ENCODE measurements at places on chromosomes 3 and 15.
A peak's percentile ranks its signal among the peaks of the same experiment; 100 is the strongest.

DNA sequence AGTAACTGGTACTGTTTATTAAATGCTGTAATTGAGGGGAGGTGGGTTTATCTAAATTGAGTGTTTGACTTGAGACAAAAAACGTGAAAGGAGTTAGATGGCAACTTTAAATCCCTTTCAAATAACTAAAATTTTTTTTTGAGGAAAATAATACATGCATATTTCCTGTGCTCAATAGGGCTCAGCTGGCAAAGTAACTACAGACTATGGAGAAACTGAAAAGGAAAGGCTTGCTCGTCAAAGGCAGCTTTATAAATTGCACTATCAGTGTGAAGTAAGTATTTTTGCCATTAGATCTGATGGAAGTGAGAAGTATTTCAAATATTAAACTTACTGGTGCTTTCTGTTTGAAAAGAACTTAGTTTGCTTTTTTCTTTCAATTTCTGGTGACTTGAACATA is 72.2 kb downstream of the DZIP3 start:
- DNase-seq, result no peak

- DNase-seq, result no peak
Measured at GRCh38 chr3:168817177-168817576, 721.5 kb upstream of the GOLIM4 start.

GRCh38 chr3:193372783-193373182 is 5.8 kb downstream of the ATP13A5 start:
- DNase-seq, result no peak

GRCh38 chr15:74788683-74789151 is 6.8 kb downstream of the CSK start:
- DNase-seq, result no peak

GRCh38 chr15:41215708-41216107 is 14.8 kb downstream of the EXD1 start:
- DNase-seq, result no peak

DNA sequence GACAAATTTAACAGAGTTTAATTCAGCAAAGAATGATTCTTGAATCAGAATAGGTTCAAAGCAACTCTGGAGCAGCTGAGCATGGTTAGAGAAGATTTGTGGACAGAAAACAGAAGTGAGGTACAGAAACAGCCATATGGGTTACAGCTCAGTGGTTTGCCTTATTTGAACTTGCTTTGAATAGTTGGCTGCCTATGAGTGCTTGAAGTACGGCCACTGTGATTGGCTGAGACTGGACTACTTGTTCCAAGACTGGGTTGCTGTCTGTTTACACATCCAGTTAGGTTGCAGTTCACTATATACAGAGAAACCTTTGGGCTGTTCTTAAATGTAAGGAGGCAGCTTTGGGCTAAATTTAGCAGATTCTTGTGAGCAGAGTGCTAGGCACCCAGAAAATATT is 79.4 kb upstream of the CADPS start:
- DNase-seq, result no peak

DNA sequence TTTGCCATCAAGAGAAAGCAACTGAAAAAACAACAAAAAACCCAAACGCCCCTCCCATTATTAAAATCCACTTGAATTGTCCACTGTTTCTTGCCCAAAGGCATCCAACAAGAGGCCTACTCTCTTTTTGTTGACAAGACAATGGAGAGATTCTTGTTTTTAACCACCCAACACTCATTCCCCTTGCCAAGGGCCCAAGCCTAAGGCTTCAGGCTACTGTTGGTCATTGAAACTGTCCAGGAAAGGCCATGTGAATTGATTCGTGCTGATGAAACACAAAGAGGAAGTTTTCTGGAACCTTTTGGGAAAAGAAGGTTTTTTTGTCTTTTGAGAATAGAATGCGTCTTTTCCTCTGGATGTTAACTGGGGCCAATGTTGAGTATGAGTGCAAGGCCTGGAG is 157.4 kb upstream of the PFN2 start:
- DNase-seq, result no peak

DNA sequence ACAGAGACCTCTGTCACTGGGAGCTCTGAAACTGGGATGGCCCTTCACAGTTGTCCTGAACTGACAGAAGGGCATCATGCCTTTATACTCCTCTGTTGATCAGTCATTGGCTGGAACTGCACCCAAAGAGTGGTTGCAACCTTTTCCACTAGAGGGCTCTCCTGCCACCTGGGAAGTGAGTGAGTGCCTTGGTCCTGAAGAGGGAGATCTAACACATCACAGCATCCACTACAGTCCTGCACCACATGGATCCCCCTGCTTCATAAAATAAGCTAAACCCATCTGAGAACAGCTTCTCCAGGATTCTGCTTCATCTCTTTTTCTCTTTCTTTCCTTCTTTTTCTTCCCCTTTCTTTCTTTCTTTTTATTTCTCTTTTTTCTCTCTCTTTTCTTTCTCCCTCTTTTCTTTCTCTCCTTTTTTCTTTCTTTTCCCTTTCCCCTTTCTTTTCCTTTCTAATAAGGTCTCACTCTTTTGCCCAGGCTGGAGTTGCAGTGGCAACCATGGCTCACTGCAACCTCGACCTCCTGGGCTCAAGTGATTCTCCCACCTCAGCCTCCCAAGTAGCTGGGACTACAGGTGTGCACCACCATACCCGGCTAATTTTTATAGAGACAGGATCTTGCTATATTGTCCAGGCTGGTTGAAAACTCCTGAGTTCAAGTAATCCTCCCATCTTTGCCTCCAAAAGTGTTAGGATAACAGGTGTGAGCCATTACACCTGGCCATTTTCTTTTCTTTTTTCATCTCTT is 42.8 kb upstream of the RAF1 start:
- DNase-seq, result peak; percentile 78

GRCh38 chr3:98333989-98334606 is 19.6 kb upstream of the OR5K4 start:
- peak; percentile 45 for DNase-seq

DNA sequence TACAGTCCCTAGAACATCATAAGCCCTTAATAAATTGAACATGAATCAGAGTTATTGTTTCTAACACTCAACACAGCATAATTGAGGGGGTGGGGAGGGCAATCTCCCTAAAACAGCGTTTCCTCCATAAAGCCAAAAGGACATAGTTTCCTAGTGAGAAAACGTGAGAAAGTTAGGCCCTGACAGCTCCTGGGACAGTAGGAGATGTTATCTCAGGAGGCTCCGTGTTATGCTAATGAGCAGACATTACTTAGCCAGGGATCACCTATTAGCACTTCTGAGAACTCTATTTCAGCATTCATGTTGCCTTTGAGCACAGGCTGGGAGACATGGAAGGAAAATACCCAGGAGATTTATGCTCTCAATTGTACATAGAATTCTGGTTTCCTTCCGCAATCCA is 229.1 kb upstream of the ADAMTS9 start:
- DNase-seq, result no peak

GRCh38 chr3:136193278-136194054 is 2.7 kb downstream of the MSL2 start:
- no peak for DNase-seq

DNA sequence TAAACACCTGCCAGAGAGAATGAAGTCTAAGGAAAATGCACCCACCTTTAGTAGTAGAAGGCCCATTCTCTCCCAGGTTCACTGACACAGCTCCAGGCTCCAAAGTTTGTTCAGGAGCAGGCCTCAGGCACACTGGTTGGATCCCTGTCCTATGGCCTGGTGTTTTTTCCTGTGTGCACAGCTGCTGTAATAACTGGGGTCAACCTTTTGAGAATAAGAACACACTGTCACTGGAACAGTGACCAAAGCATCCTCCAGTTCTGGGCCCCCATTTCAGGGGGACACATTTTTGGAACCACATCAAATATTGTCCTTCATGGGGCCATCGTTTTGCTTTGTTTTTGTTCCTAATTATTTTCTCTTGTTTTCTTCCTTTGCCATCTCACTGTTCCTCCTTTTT is 95.8 kb downstream of the ARNT2 start:
- DNase-seq, result no peak

- no peak for DNase-seq
Measured at GRCh38 chr3:40255532-40255931, 54.0 kb upstream of the EIF1B start.

- no peak for DNase-seq
Measured at GRCh38 chr15:40958723-40959122, 5.5 kb downstream of the CHAC1 start.

GRCh38 chr3:175200391-175201095 is 341.4 kb downstream of the NAALADL2 start:
- DNase-seq, result peak; percentile 28

DNA sequence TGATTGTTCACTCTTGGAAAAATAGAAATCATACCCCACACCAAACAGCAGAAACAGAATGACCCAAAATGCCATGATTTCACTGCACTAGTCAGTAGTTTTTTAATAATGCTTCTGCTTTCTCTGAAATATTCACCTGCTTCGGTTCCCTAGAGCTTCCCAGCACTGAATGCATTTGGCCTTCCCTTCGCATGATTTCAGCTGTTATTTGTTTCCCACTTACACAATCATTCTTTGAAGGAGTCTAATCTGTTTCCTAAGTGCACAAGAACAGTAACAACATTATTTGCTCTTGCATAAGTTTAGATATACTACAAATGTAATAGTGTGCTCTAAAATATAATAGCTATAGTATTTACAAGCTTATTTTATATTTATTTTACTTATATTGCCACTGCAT is 178.7 kb downstream of the STAC start:
- no peak for DNase-seq

DNA sequence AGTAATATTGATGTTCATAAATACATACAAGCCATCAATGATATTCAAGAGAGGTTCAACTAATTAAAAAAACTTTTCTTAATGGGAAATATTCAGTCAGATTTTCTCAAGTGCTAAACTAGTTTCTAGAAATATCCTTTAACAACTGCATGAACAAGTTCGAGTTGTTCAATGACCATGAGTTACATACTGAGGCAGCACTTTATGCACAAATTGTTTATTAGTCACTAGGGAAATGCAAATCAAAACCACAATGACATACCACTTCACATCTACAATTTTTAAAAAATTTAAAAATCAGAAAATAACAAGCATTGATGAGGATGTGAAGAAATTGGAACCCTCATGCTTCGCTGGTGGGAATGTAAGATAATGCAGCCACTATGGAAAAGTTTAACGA is 62.4 kb downstream of the RAD18 start:
- no peak for DNase-seq

DNA sequence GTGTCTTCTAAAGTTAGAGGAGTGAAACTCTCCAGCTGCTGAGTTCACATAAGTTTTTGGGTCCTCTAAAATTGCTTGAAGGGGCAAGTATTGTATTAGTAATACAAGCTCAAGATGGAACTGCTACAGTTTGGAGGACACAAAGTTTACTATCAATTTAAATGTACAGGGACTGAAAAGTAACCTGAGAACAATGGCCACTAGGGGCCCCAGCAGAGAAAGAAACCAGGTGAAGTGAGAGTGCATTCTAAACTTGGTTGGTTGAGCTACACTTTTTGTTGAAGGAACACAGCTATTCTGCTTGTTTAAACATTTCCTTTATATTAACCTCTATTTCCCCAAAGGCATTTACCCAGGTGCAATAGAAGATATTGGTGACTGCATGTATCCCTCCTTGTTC is 755.5 kb downstream of the GBE1 start:
- no peak for DNase-seq

DNA sequence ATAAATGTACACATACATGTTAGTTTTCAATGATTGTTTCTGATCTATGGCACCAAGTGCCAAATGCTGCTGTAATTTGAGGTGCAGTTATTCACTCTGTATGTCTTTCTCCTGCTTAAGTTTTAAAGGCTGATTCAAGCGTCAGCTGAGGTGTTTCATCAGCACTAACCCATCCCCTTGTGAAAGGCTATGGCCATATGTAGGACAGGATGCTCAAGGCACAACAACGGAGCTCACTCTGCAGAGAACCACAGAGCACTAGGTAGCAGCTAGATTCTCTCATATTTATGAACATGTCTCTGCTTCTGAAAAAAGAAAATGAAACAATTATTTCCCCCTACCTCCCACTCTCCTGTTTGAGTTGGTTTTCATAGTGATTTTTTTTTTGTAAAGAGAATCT is 340.0 kb upstream of the TMCO5A start:
- DNase-seq, result no peak

DNA sequence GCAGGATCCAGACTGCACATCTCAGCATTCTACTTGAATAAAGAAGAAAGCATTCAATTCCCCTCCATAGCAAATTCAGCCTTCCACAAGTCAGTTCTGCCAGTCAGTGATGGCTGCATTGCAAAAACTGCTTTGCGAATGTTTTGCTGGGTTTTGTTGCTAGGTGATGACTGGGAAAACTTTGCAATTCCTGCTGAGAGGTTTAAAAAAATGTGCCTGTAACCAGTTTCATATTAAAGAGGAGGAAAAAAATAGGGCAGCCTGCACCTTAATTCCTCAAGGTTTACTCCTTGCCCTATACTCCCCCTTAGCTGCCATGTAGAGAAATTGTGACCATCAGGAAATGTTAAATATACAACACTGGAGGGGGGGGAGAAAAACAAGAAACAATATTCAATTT is 225.6 kb upstream of the ATP11B start:
- DNase-seq, result peak; percentile 0

- DNase-seq, result peak; percentile 90
Measured at GRCh38 chr15:84992157-84992944, 10.7 kb downstream of the PDE8A start.

DNA sequence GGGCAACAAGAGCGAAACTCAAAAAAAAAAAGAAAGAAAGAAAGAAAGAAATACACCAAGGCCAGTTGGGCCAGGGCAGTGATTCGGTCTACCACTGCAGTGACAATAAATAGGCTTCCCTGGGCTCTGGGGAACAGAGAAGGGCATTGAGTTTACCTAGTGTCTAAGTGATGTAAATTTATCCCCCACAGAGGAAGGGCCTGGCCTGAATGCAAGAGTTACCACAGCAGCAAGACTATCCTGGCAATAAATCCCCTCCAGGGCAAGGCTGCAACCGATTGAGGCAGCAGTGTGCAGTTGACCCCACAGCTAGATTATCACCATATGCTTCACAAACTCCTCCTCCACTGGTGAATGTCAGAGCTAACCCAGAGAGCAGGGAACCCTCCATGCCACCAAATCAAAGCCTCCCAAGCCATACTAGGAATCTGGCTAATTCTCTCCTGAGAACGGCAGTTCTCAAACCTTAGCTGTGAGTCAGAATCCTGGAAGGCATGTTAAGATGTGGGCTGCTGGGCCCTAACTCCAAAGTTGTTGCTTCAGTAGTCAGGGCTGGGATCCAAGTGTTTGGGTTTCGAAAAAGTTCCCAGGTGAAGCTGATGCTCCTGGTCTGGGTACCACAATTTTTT is 64.3 kb upstream of the GATM start:
- DNase-seq, result peak; percentile 71

GRCh38 chr15:35256551-35256950 is 171.5 kb upstream of the NANOGP8 start:
- DNase-seq, result peak; percentile 55

DNA sequence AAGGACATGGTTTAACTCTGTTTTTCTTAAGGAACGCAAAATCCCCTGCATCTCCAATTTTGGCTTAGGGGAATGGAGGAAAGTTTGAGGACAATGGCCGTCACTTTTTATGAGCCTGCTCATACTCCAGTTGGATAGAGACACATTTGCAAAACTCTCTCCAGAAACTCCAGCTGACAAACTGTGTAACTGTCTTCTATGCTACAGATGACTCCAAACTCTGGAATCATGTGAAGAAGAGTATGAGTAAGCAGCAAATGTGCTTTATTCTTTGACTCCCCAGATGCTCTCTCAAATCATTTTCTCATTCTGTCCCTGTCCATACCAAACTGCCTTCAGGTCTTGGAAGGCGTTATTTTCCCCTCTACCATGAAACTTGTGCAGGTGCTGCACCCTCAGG is 226.5 kb upstream of the GPR149 start:
- no peak for DNase-seq

GRCh38 chr3:73504239-73504638 is 120.5 kb downstream of the PDZRN3 start:
- no peak for DNase-seq

GRCh38 chr3:121885386-121885785 is 8.8 kb upstream of the SLC15A2 start:
- peak; percentile 42 for DNase-seq
